Epithelial cell of proximal tubule (primary cell): ENCODE measurements at places on chromosomes 11 and 22.
A peak's percentile ranks its signal among the peaks of the same experiment; 100 is the strongest.

- DNase-seq, result no peak
Observed at GRCh38 chr11:4063348-4063747, 31.3 kb upstream of the RRM1 start.

- DNase-seq, result no peak
Observed at GRCh38 chr11:77063407-77063806, 3.4 kb upstream of the CAPN5 start.

DNA sequence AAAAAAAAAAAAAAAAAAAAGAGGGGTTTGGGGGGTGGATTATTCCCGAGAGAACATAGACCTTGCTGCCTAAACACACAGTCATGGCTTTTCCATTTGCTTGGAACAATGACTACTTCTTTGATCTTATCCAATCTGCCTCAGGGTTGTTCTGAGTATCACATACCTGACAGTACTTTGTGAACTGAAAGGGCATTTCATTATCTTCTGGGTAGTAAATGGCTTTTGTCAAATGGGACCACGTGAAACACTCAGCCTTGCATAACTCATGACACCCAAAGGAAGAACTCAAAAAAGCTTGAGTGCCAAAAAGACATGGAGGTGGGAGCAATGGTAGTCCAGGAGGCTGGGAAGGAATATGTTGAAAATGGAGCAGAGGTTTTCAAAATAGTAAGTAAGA, 123.2 kb upstream of the BID start:
- no peak for DNase-seq

DNA sequence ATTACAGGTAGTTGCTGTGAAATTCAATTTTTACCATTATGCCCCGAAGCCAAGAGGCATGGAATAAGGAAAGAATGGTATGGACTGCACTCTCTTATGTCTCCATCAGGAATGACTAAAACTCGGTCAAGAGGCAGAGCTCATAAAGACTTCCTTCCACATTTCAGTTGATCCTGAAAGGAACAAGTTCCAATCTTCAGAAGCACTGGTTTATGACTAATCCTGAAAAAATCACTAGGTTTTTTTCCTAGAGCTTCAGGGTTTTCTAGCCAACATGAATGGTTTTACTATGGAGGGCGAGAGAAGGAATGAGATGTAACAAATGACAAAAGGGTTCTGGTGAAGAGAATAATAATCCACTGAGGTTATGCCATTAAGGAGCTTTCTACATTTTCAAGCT, 832.2 kb downstream of the NTM start:
- no peak for DNase-seq

DNA sequence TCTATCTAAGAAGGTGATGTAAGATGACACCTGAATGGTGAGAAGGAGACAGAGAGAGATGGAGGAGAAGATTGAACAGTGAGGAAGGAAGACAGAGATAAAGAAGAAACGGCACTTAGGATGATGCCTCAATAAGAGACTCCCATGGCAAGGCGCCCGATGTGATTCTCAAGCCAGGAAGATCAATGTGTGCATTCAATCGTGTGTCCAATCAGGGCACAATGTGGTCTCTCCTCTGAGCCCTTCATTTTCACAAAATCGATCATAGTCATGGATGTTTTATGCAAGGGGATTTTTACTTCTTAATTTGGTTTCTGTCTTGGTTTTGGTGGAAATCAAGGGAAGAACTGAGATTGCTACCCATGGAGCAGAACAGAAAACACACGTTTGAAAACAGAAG, 19.9 kb upstream of the TMPRSS13 start:
- DNase-seq, result no peak

DNA sequence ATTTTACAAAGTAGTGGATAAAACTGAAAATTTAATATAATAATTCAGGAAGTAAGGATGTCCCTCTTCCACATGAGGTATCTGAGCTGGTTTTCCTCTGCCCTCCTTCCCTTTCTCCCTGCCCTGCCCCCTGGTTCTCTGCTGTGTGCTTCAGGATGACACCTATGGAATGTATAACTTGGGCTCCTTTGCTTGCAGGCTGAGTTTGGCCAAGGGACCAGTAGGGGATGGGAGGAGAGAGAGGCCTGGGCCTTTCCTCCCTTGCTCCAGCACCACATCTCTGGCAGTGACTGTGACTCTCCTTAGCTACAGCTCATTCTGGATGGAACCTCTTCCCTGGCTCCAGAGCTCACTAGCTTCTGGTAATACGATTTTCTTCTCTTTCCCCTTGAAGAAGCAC, 10.1 kb downstream of the IRAG1 start:
- DNase-seq, result no peak

DNA sequence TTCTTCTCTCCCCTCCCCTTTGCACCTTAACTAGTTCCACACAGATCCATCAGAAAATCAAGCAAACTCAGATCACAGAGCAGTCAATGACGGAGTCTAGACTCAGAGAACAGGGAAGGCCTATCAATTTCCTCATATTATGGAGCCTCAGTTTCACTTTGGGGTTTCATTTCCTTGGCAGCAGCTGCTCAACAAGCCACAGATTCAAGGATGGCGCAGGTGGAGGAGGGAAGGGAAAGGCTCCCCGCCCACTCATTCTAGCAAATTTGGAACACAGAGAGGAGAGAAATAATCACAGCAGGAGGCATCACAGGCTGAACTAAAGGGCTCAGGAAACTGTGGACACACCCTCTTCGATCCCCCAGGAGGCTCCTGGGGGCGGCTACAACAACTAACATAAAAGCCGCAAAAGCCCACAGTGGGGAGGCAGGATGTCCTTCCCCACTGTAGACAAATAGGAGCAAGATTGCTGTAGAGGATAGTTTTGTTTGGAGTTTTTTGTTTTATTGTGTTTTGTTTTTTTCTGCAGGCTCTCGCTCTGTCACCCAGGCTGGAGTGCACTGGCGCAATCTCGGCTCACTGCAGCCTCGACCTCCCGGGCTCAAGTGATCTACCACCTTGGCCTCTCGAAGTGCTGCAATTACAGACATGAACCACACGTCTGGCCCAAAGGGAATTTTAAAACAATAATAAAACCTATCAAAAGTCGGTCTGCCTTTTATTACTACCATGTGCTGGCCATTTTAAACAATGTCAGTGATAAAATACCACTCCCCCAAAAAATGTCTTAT, 3.4 kb downstream of the PLAAT3 start:
- no peak for DNase-seq

DNA sequence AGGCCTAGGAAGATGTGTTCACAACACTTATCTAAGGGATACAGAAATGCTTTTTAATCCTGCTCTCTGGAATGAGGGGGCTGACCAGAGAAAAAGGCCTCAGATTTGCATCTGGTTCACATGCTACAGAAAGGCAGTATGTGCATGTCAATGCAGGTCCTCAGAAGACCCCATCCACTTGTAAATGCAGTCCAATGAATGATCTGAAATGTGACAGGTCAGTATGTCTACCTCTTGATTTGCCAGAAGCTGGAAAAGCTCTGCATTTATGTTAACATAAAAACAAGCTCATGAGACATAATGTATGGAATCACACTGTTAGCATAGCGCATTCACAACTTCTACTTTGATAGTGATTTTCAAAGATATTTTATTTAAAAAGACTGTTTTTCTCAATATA, 367.4 kb upstream of the CHORDC1 start:
- no peak for DNase-seq

DNA sequence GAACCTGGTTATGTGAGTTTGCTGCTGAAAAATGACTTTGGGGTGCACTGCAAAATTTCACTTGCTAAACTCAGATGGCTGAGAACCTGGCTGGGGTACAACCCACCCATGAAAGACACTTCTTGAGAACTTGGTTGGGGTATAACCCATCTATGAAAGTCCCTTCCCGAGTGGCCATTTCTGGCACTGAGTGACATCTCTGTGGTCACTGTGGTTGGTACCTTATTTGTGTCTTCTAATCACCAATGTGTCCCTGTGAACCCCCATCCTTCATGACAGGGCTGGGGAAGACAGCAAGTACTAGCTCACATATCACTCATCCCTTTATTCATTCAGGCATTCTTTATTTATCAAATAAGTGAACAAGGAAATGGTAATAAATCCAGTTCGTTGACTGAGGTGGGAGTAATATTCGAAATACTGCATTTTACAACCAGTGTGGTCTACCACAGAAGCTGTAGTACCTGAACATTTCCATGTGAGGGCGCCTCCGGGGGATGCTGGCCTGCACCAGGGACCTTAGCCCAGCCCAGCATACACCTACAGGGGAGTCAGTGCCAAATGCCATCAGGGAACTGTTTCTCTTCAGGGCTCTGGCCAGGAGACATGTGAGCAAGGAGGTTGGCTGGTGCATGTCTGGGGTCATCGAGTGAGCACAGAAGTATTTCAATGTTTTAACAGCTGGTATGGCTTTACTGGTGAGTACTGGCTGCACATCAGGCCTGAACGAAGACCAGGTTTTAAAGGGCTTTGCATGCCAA, 122.1 kb downstream of the CSNK2A3 start:
- DNase-seq, result no peak

- DNase-seq, result no peak
Observed at GRCh38 chr11:116696381-116696941, 76.3 kb downstream of the BUD13 start.

DNA sequence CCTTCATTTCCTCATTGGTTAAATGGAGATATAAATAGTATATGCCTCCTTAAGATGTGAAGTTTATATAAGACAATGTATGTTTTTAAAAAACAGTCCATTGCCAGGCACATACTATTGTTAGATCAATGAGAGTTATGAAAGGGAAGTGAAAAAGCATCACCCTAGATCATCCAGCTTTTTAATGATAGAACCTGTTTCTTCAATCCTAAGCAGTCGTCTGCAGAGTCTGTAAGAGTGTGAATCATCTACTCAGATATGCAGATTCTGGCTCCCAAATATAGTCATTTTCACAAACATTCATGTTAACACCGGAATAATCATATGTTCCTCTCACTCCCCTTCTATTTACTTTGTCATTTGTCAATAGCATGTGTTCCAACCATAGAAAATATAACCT, 65.3 kb upstream of the SLN start:
- DNase-seq, result no peak

DNA sequence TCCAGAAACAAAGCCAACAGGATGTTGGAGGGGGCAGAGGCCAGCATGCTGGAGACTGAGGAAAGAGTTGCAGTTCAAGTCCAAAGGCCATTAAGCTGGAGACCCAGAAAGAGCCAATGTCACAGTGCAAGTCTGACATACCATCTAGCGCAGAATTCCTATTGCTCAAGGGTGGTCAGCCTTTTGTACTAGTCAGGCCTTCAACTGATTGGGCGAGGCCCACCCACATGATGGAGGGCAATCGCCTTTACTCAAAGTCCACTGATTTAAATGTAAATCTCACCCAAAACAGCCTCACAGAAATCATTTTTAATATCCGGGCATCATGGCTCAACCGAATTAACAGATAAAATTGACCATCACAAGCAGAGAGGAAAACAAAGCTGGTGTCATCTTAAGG, 113.9 kb downstream of the RCN1 start:
- no peak for DNase-seq

- DNase-seq, result no peak
Observed at GRCh38 chr11:70628855-70629844, 230.8 kb downstream of the CTTN start.

- DNase-seq, result no peak
Observed at GRCh38 chr11:65110354-65110861, 1.3 kb upstream of the TM7SF2 start.

DNA sequence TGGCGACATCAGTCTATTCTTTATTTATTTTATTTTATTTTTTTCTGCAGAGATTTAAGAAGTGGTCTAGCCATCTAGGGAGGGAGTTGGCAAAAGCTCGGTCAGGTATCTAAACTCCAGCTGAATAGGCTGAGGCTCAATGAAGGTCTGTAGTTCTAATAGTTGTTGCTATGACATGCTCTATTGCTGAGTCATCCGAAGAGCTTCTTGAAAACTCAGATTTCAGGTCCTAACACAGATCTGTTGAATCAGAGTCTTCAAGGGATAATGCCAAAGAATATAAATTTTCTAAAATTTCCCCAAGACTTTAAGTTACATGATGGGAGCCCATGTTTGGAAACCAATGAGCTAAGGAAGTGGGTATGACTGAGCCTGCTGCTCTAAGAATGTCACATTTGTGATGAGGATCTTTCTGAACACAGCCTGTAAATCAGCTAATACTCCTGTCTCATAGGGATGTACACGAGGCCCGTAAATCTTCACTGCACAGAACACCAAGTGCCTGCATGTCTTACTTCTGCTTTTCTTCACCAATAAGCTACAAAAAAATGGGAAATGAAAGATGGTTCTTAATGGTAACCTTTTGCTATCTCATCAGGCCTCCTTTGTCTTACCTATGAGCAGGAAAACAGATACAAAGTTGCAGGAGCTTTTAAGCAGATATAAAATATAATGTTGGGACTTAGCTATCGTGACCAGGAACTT, 901.4 kb upstream of the API5 start:
- no peak for DNase-seq

GRCh38 chr11:123062892-123063825, 1.2 kb upstream of the HSPA8 start:
- peak; percentile 52 for DNase-seq

- no peak for DNase-seq
Observed at GRCh38 chr11:126416542-126417090, 61.1 kb downstream of the ST3GAL4 start.

GRCh38 chr11:109424901-109425300, 2.9 kb downstream of the C11orf87 start:
- no peak for DNase-seq

DNA sequence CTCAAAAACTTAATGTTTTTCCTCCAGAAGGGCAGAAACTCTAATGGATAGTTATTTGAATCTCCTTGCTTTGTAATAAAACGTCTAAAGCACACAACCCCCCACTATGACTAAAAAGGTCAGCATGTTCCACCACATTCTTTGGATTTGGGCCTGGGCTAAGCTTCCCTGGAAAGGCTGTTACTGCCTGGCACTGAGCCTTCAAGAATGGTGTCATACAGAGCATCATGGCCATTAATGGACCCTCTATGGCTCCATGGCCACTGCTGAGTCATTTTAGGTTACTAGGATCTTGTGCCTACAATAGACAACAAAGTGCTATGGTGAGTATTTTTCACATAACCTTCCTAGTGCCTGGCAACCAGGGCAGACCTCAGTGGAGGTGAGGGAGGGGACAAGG, 242.6 kb upstream of the FAT3 start:
- DNase-seq, result peak; percentile 98

DNA sequence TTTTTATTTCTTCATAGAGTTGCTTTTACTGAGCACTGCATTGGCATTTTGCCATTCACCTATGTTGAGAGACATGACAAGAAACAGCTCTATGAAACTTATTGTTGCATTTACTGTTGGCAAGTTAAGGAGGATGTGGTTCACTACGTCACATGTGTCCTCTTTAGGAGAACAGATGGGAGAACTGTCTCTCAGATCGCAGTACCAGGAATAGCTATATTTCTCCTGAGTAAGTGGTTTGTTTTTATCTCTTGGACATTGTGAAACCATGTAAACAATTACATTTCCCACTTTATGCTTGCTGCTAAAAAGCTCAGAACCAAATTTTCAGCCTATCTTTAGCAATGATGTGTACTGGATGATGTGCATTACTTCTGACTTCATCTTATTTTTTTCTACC, 34.8 kb upstream of the PSMA1 start:
- no peak for DNase-seq

- no peak for DNase-seq
Observed at GRCh38 chr22:25176175-25176574, 23.5 kb upstream of the CRYBB3 start.
